ENCODE measurements at places on chromosomes 5 and 9.

- H3K27ac ChIP-seq = no peak overlapping the region
- no peaks in the 10 kb centered on the region for H3K4me1 ChIP-seq
- peaks cover 4% of the 10 kb centered on the region for H3K36me3 ChIP-seq
- no peak for DNase-seq
- no peak overlapping the region for H3K4me3 ChIP-seq
Measured at GRCh38 chr5:52269401-52269800, 518.3 kb upstream of the ITGA1 start.

- no peak for DNase-seq
- no peaks in the 10 kb centered on the region for H3K4me1 ChIP-seq
- no peak overlapping the region for H3K4me3 ChIP-seq
- no peak overlapping the region for H3K27ac ChIP-seq
- H3K27me3 ChIP-seq = no peaks in the 10 kb centered on the region
- no peaks in the 10 kb centered on the region for H3K36me3 ChIP-seq
Measured at GRCh38 chr9:115867326-115867725, 286.3 kb upstream of the PAPPA start.

DNA sequence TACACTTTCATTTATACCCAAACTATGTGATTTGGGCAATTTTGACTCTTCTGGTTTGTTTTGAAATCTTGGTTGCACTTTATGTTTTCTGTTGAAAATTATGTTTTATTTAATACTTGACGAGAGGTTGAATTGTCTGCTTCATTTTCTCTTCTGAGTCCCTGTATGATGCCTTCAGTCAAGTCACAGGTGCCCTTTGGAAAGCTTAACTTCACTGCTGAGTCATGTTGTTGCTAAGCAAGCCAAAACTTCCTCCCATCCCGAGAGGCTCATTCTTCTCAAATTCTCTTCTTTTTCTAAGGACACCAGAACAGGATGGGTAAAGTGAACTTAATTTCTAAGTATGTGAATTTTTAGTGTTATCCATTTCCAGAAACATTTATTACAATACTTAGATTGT is 455.3 kb upstream of the PTGER4 start:
- no peaks in the 10 kb centered on the region for H3K27me3 ChIP-seq
- no peak for DNase-seq
- H3K27ac ChIP-seq = peak overlapping the region; percentile 86
- peaks cover 40% of the 10 kb centered on the region for H3K4me1 ChIP-seq
- peak overlapping the region; percentile 75 for H3K4me3 ChIP-seq
- peaks cover 14% of the 10 kb centered on the region for H3K36me3 ChIP-seq

GRCh38 chr9:100505564-100506159 is 32.7 kb downstream of the TMEFF1 start:
- no peak for DNase-seq
- H3K27me3 ChIP-seq = no peaks in the 10 kb centered on the region
- no peak overlapping the region for H3K4me3 ChIP-seq
- no peaks in the 10 kb centered on the region for H3K36me3 ChIP-seq
- no peaks in the 10 kb centered on the region for H3K4me1 ChIP-seq

- DNase-seq = no peak
- H3K4me1 ChIP-seq = peaks cover 53% of the 10 kb centered on the region
- H3K27me3 ChIP-seq = no peaks in the 10 kb centered on the region
- no peaks in the 10 kb centered on the region for H3K36me3 ChIP-seq
- H3K27ac ChIP-seq = peak overlapping the region; percentile 79
Measured at GRCh38 chr9:76652894-76653293, 111.3 kb upstream of the PCA3 start.

DNA sequence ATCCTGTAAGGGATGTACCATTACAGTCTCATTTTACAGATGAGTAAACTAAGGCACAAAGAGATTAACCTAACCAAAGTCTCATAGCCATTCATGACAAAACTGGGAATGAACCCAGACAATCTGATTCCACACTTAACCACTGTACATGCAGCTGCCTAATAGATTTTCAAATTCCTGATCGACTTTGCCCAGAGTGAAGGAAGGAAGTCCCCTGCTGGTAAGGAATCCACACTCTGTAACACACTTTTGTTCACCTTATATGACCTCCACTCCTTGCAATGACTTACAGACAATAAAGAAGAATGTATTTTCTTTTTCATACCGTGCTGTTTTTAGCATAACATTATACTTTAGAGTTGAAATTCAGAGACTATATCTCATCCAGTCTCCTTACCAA is 31.3 kb upstream of the PLPP6 start:
- H3K36me3 ChIP-seq = no peaks in the 10 kb centered on the region
- peaks cover 2% of the 10 kb centered on the region for H3K27me3 ChIP-seq
- no peaks in the 10 kb centered on the region for H3K4me1 ChIP-seq
- DNase-seq = no peak
- H3K27ac ChIP-seq = no peak overlapping the region
- no peak overlapping the region for H3K4me3 ChIP-seq

- no peak overlapping the region for H3K27ac ChIP-seq
- no peaks in the 10 kb centered on the region for H3K36me3 ChIP-seq
- peaks cover 15% of the 10 kb centered on the region for H3K27me3 ChIP-seq
- no peak for DNase-seq
- H3K4me1 ChIP-seq = no peaks in the 10 kb centered on the region
Measured at GRCh38 chr5:110012145-110012544, 322.4 kb downstream of the MAN2A1 start.

DNA sequence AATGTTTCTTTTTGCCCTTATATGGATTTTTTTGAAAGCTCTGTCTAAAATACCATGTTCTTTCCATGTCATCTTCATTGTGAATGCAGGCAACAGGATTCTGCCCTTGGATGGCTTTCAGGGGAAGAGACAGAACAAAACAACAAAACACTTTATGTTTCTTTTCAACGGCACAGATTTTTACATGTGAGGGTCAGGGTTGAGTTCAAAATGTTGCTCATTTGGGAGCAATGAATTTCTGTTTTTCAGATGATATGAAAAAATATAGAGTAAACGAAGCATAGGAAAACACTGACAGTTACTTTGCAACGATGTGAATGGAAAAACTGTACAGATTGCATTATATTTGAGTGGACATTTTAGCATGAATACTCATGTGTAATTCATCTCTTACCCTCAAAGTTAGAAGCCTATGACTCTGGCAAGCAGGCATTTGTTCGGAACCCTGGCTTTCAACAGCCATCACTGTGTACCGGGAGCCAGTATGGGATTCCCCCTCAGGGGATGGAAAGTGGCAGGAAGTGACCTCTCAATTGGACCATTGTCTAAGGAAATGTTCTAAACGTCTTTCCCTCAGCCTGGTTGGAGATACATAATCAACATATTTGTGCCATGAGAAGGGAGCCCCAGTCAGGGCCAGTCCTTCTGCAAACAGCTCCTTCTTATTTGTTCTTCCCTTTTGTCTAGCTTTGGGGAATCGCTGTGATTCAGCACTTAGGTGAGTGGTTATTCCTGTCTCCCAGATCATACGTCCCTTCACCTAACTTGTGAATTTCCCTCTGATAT is 153.9 kb upstream of the MEF2C start:
- H3K36me3 ChIP-seq = peaks cover 6% of the 10 kb centered on the region
- no peaks in the 10 kb centered on the region for H3K27me3 ChIP-seq
- H3K4me1 ChIP-seq = no peaks in the 10 kb centered on the region
- no peak for DNase-seq
- no peak overlapping the region for H3K27ac ChIP-seq

DNA sequence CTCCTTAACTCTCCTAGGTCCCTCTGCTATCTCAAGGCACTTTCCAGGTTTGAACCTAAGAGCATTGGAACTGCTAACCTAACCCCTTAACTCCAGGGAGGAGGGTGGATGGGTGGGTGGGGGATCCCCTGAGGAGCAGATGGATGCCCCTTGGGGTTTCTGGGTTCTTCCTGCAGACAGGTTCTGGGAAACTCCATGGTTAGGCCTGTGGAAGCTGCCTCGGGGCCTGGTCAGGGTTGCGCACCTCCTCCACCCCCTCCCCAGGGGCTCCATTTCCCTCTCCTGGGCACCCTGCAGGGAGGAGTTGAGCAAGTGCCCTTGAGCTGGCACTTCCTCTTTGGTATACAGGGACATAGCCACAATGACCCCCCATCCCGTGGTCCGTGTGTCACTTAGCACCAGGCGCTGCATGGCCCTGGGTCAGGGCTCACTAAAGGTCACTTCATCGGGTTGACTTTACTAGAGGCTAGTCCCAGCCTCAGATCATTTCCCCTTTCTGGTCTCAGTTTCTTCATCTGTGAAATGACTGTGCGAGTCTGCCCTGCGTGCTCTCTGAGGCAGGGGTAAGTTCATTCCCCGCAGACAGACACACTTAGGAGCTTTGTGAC is 16.0 kb downstream of the CXXC5 start:
- peaks cover 34% of the 10 kb centered on the region for H3K4me1 ChIP-seq
- no peak for DNase-seq
- peak overlapping the region; percentile 92 for H3K27ac ChIP-seq

DNA sequence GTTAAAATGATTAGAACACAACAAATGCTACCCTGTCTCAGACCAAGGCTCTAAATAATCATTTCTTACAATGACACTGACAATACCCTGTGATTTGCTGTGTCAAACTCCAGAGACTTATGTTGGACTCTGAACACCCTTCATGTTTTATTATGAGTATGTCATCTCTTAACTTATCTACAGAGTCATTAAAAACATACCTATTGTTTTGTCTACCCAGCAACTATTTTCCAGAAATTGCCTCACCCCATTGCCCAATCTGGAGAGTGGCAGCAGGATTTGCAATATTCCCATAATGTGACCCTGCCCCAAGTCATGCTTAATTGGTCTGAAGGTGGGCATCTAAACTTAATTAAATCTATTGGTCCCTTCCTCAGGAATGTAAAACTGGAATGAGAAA is 23.0 kb upstream of the KIF2A start:
- H3K27me3 ChIP-seq = peaks cover 6% of the 10 kb centered on the region
- peaks cover 54% of the 10 kb centered on the region for H3K4me1 ChIP-seq
- peaks cover 25% of the 10 kb centered on the region for H3K36me3 ChIP-seq
- H3K4me3 ChIP-seq = peak overlapping the region; percentile 17
- DNase-seq = no peak

DNA sequence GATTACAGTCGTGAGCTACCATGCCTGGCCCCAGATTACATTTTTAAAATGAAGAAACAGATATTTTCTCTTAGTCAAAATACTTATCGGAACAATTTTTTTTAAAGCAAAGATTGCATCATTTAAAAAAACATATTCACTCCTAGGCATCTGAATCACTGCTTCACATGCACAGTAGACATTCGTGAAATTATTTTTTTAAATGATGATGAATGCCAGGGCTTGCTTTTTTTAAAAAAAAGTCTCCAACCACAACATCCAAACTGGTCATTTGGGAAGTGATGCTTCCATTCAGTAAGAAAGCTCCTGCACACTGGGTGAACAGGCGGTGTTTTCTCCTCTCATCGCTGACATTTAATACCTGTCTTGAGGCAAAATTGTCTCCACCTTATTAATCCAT is 223.0 kb upstream of the DMRT1 start:
- peaks cover 7% of the 10 kb centered on the region for H3K27me3 ChIP-seq
- peaks cover 4% of the 10 kb centered on the region for H3K4me1 ChIP-seq
- no peak for DNase-seq
- H3K27ac ChIP-seq = no peak overlapping the region

DNA sequence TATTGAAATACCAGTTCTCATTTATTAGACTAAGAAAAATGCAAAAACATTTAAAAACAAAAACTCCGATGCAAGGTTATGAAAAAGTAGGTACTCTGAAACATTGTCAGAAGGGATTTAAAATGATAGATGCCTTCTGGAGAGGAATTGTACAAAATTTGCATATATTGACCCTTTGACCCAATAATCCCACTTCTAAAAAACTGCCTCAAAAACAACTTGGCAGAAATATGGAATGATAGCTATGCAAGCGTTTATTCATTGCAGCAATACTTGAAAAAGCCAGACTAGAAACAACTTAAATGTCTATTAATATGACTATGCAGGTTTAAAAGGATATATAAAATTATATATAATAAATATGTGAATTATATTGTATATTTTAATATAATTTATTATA is 118.4 kb downstream of the PLK2 start:
- no peaks in the 10 kb centered on the region for H3K36me3 ChIP-seq
- no peak overlapping the region for H3K4me3 ChIP-seq
- peaks cover 14% of the 10 kb centered on the region for H3K27me3 ChIP-seq

- H3K27ac ChIP-seq = no peak overlapping the region
- H3K4me1 ChIP-seq = peaks cover 31% of the 10 kb centered on the region
- peak; percentile 2 for DNase-seq
- H3K27me3 ChIP-seq = peaks cover 8% of the 10 kb centered on the region
Measured at GRCh38 chr5:10678244-10678643, 82.8 kb downstream of the DAP start.

All from natural killer cell treated with Interleukin-12 subunit alpha and Interleukin-12 subunit beta and Interleukin-15 and Interleukin-18, amount 100 ng/mL, for 72 hours (primary cell).